ENCODE measurements at places on chromosomes 3 and 15.

GRCh38 chr3:194941956-194942511 is 256.4 kb downstream of the FAM43A start:
- DNase-seq: no peak

GRCh38 chr15:75551091-75551490 is 28.0 kb downstream of the PTPN9 start:
- DNase-seq: no peak

DNA sequence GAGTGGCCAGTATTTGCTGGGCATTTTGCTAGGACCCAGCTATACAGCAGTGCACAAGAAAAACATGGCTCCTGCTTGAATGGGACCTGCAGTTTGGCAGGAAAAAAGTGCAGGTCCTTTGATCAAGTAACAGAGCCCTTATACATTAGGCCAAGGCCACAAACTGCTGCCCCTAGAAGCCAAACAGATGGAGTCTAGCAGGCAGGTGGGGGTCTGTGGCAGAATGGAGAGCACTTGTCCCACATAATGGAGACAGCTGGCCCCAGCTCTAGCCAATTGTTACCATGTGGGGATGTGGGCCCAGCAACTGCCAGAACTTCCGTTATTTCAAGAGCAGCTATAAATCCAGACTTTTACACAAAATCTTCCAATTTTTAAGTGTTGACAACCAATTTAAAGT is 79.3 kb downstream of the SHQ1 start:
- DNase-seq: no peak

- DNase-seq: no peak
Observed at GRCh38 chr3:70748593-70748992, 436.2 kb upstream of the MDFIC2 start.

GRCh38 chr15:43508991-43509659 is 8.3 kb upstream of the MAP1A start:
- DNase-seq: peak; percentile 16

DNA sequence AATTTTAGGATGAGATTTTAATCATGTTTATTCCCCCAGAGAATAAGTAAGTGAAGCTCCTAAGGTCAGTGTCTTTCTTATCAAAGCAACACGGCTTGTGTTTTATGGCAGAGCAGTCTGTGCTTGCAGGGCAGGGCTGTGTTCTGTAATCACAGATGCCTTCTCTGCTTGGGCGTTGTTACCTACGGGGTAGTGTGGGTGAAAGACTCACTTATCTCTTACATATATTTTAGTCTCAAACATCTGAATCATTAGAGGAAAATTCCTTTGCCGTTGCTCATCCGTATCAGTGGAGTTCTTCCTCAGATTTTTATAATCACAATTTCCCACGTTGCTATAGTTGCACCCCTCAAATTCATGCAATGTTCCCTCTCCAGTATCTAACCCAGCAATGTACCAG is 271.7 kb upstream of the MEIS2 start:
- peak; percentile 41 for DNase-seq

GRCh38 chr3:58041182-58041825 is 33.1 kb downstream of the FLNB start:
- DNase-seq: peak; percentile 56
